Stimulated activated CD8-positive, alpha-beta memory T cell treated with anti-CD3 and anti-CD28 coated beads, Interleukin-7, amount 100 ng/mL, for 48 hours (primary cell): ENCODE measurements at places on chromosomes 12 and 14.

GRCh38 chr14:33505963-33506329 lies 444.9 kb downstream of the EGLN3 start:
- no peak for DNase-seq

GRCh38 chr12:130431176-130431575 lies 93.5 kb downstream of the PIWIL1 start:
- DNase-seq, result no peak

DNA sequence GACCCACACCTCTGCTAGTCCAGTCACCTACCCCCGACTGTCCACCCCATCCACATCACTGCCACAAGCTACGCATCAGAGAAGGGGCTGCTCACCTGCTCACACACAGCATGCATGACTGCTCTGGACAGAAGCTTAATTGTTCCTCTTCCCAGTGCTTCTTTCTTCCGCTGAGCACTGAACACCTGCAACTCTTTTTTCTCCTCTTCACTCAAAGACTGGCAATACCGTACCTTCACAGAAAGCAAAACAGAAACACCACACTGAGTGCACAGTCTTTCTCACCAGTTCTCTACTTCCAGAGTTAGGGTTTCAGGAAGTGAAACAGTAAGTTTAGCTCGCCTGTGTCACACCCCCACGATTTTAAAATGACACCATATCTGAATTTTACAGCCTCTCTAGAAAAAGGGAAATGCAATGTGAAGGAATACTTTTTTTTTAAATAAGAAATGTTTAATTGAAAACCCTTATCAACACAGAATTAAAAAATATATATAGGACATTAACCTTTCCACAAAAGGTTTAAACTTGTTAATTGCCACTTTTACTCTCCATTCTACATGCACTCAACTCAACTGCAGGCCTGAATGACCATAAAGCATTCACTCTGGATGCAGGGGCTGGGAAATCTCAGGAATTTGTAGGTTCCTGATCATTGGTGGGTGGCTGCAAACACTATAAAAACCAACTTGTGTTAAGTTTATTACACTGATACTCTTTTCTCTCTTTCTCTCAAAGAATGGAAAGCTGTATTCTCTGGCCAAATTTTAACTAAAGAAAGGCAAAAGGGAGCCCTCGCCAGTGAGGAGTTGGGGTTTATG lies 120.0 kb downstream of the PRICKLE1 start:
- no peak for DNase-seq

DNA sequence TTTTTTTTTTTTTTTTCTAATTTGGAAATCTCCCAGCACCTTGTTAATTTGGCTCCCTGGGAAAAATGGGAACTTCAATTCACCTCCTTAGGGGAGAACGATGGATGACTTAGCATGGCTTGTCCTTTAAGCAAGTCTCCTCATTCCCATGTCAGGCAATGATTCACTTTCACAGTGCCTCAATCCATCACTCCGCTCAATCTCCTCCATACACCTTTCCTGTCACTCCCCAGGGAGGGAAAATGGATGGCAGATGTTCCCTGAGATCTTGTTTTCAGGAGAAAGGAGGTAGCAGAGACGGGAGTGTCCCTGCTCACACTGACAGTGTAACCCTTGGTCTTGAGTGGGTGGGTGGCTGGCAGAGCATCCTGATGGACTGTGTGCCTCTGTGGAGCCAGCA lies 51.0 kb downstream of the SLC8A3 start:
- DNase-seq, result no peak

GRCh38 chr14:48398675-48399282 lies 723.4 kb upstream of the MDGA2 start:
- DNase-seq, result no peak

DNA sequence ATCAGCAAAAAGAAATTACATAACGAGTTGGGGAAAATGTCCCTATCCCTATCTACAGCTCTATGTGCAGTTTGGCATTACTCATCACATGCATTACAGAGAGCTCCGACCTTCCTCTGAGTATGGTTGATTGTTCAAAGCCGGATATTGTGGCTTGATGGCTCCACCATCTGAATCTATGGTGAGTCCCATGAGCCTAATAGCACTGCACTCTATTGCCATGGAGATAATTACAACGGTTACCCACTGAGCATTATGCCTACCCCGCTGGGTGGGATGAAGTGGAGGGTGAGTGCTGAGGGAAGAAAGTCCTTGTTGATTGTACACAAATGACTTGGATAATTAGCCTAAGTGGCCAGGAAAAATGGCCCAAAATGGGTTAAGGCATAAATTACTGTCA lies 800.5 kb downstream of the NRXN3 start:
- no peak for DNase-seq

DNA sequence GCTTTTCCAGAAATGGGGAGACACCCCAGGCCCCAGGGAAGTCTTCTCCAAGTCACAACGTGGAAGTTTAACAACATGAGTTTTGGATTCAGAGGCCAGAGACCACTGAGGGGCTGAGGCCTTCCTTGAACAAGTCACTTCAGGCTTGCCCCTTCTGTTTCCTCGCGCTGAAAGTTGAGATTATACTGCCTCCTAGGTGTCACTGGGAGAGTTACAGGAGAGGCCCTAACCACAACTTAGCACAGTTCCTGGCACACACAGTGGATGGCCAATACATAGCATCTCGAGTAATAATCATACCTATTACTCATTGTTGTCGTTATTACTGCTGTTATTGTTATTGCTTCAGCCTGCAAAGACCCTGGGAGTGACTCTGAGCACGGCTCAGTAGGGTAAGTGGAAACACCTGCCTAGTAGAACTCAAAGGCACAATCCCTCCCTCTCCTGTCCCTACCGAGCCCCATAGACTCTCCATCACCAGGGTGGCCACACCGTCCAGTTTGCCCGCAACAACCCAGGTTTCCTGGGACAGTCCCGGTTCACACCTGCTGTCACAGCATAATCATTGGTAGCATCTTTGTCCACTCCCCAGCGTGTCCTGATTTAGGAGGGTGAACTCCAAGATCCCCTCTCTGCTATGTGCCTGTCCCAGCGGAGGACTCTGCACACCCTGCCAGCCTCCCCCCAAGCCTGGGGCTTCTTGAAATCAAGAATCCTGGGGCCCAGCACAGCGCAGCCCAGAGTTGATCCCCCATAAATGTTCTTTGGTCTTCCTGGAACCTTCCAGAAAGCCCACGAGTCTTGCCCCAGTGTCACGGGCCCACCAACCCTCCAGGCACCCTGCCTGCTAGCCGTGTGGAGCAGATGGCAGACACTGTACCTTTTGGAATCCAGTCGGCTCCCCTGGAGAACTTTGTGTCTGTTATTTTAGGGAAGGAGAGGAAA lies 85.0 kb downstream of the SYNE3 start:
- no peak for DNase-seq

GRCh38 chr14:65318636-65319506 lies 93.7 kb upstream of the FUT8 start:
- no peak for DNase-seq

DNA sequence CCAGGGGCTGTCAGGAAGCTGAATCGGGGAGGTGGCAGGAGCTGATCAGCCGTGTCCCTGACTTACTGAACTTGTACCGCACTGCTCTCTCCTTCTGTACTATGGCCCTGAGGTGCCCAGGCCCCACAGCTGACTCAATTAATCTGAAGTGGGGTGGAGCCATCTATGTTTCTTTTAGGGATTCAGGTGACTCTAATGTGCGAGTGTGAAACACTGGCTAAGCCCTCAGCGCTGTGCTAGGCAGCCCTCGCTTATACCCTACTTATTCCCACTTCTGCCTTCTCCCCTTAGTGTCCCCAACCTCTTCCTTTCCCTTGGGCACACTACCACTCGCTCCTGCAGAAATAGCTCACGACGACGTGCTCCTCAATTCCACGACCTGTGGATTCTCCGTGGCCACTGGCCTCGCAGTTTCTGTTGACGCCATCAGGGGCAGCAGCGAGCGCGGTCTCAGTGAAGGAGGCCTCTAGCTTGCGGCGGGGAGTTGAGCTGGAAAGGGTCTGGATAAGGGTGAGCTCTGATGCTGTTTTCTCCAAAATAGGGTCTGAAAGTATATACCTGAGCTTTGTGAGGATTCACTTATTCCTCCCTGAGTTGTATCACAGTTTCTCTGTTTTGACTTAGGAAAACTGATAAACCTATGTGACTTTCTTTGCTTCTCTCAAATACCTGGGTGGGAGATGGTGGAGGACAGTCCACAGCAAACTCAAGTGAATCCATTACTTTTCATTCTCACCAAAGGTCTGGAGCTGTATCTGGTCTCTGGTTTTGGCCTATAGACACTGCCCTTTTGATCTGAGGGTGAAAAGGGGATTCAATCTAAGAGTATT lies 167.6 kb downstream of the SLC41A2 start:
- no peak for DNase-seq

DNA sequence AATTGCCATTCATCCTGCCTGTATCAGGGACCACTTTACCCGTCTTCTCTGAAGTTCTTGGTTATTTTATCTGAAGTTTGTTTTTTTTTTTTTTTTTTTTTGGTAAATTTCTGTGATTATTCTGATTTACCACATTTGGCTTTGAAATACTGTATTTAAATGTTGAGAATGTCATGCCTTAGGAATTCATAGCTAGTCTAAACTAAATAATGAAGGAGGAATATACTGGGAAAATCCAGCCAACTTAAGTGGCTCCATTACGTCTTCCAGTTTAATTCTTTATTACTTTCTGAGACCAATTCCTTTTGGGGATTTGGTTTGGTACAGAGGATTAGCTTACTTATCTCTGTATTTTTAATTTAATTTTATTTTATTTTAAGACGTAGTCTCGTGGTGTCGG lies 60.3 kb upstream of the KCNMB4 start:
- no peak for DNase-seq

- DNase-seq, result no peak
Observed at GRCh38 chr12:27964123-27964522, 8.4 kb downstream of the PTHLH start.

DNA sequence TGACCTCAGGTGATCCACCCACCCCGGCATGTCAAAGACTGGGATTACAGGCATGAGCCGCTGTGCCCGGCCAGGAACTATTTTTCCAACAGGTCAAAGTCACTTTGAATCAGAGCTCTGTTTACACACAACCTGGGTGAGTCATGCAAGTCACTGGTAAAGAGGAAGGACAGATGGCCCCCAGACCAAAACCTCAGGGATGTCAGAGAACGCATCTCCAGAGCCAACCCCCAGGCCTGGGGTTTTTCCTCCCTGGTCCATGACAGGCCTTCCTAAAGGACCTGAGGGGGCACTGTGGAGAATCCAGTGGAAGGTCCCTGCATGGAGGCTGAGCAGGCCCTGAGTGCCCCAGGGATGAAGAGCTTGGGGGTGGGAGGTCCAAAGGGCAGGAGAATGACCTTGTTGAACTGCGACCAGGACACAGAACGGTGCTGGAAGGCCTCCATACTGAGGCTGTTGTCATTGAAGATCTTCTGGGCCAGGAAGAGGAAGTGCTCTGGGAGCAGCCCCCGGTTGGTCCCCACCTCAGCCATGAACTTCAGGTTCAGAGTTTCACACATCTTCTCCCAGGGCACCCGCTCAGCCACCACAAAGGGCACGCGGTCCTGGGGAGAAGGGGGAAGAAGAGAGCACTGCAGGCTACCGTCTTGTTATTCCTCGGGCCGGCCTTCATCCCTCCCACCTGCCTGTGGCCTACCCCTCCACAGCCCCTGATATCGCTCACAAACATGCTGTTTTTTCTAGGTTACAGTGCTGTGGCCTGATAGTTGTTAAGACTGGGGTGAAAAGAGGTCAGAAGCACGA lies 9.1 kb downstream of the STAT6 start:
- no peak for DNase-seq

GRCh38 chr14:96574171-96574632 lies 72.0 kb downstream of the PAPOLA start:
- DNase-seq, result no peak

DNA sequence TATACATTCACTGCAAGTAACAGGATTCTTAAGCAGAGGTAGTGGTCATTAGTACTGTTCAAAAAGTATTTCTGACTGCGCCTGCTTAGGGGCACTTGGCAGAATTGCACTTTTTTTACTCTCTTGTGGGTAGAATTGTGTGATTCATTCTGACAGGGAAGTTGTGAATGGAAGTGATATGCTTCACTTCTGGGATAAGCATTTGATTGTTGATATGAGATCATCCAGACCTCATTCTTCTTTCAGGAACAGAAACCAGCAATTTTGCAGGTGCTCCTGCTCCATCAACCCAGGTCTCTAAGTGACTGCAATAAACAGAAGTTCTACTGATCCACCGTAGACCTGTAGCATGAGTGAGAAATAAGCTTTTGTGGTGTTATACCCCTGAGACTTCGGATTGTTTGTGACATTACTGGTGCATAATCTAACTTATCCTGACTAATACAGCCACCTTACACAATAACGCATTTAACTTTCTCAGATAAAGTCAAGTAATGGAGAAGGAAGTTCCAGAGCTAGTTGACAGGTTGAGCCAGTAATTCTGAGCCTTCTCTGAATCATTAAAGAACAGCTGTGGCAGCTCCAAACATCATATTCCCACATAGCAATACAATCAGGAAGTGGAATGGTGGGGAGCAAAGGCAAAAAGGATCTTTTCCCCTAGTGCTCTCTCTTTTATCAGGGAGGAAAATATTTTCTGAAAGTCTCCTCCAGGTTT lies 387.9 kb downstream of the SYT1 start:
- no peak for DNase-seq
